Tongue (tissue), 3 donors: ENCODE measurements at places on chromosomes 1 and 21.
A peak's percentile ranks its signal among the peaks of the same experiment; 100 is the strongest.

GRCh38 chr21:29717659-29718058 lies 222.1 kb downstream of the GRIK1 start:
- no peak for DNase-seq

DNA sequence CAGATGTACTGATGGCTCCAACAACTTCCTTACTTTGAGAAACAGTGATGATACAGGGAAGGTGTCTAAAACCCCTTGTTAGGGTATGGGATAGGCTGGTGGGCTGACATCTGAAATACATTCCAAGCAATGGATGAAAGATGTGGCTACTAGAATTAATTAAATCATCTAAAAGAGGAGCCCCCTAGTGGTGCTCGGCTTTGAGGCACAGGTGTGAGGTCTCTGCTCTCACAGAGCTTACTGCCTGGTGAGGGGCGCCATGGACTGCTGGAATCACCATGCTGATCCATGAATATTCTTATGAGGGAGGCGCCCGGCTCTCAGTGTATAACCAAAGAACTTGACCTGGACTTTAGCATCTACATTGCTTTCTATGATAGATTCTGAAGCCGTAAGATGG lies 48.5 kb downstream of the GNG4 start:
- no peak for DNase-seq

GRCh38 chr1:191520345-191520744 lies 637.9 kb upstream of the RGS18 start:
- DNase-seq = no peak

DNA sequence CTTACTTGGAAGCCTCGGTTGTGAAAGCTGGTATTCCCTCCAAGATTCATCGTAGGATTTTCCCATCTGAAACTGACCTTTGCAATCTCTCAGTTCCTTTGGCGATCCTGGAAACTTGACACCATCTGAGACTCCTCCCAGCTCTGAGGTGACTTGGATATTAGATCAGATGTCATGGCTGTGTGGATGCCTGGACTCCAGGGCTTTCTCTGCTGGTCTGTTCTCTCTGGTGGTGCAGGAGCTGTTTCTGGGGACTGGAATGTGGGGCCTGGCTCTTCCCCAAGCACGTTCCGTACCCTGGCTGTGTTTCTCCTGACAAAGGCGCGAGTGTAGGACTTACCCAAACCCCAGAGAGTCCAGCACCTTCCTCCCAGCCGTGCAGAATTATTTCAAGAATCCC lies 252.2 kb downstream of the RPS6KC1 start:
- DNase-seq = no peak

- DNase-seq = no peak
Observed at GRCh38 chr1:214854126-214854875, 228.2 kb upstream of the KCNK2 start.

DNA sequence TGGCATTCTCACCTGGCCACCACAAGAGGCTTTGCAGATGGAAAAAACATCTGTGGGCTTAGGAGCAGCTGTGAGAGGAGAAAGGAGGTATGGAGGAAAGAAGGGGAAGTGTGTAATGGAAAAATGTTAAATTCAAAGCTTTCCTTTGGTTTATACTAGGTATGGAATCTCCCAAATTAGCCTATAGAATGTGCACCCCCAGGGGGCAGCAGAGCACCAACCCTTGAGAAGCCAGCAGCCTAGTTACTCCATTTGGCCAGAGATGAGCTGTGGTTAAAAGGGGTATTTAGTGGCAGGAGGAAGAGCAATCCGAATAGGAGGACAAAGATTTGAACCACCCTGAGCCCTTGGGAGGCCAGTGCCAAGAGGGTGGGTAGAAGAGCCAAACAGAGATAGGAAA lies 97.5 kb upstream of the CTTNBP2NL start:
- DNase-seq = peak; percentile 81

DNA sequence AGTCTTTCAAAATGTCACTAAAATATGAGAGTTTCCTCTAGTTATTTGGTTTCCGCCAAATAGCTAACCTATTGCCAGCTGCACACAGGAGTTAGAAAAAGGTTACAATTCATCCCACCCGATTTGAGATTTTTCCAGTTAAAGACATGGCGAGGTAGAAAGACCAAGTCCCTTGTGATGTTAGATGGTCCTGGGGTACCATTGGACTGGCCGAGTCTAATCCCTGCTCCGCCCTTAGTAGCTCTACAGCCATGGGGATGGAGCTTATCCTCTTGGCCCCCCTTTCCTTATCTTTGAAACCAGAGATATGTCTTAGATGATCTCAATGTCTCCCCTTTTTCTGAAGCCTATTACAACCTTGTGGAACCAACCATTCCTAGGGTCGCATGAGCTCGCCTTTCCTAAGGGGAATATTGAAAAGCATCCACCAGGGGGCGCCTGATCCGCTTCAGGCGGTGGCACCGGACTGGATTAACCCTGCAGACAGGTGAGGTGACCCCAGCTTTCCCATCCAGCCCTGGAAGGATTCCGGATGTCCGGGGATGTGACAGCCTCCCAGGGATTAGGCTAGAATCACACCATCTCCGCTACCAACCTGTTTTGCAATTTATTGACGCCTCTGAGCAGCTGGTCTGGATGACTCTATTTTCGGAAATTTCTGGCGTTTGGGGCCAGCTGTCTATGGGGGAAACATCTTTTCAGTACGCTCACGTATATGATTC lies 68.3 kb upstream of the SIM2 start:
- peak; percentile 67 for DNase-seq

DNA sequence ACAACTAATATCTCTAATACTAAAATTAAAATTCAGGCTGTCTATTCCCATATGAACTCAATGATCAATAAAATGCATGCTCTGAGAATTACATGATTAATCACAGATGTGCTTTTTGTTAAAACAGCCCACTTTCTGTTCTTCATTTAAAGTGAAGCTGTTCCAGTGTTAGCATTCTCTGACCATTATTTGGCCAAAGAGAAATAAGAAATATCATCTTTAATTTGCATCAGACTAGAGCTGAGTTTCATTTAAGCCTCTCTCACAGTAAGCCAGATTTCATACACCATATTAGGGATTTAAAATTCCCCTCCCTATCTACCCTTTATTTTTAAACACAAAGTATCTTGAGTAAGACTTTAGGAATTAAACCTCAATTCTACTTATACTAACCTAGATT lies 261.6 kb downstream of the TPR start:
- peak; percentile 20 for DNase-seq

GRCh38 chr1:200895443-200895789 lies 716 bp downstream of the INAVA start:
- no peak for DNase-seq

DNA sequence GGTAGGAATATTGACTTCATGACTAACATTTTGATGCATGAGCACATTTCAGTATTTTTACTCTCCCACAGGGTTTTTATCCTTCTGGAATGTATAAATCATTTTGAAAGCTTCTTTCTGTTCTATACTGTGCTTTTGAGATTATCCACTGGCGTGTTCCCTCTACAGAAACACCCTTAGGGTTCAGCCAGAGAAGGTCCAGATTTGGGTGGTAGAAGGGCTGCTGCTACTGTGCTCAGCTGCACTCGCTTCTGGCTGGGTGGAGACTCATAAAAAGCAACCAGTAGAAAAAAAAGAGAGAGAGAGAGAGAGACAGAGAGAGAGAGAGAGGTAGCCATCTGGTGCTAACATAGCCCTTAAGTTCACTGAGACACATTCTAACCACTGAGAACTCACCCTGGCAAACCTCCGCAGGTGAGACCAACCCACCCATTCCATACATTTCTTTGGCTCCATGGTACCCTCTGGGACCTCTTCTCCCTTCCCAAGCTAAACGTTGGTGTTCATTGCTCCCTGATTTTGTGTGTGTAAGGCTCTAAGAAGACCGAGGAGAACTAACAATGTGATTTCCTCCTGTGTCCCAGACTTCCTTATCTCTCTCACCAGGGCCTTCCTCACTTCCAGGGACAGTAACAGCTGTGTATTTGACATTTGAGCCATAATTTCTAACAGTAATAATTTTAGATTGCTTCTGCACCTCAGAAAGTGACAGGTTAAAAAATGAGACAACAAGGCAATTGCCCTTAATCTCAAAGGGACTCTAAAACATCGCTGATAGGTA lies 7.2 kb downstream of the APCS start:
- no peak for DNase-seq

DNA sequence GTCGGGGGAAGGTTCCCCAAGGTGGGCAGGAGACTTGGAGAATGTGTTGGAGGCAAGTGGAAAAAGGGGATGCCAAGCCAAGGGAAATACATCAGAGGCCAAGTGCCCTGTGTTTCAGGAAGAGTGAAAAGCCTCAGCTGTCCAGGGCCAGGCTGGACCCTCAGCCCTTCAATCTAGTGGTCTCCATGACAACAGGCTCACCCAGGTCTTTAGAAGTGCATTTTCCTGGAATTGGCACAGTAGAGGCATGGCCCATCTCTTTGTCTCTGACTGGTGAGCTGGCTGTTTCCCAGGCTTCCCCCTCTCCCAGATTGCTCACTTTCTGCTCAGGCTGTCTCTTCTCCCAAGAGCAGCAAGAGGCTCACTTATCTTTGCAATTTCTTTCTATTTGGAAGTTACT lies 10.4 kb upstream of the RHBG start:
- no peak for DNase-seq

- peak; percentile 83 for DNase-seq
Observed at GRCh38 chr1:175192630-175193526, at the start of gene KIAA0040. Gene KIAA0040 (minus strand): TSS chr1:175192776. CDS start chr1:175161013, 31,763 bp downstream.

GRCh38 chr1:92961896-92962752 lies 862 bp upstream of the DIPK1A start:
- DNase-seq = peak; percentile 87

GRCh38 chr1:18736958-18737357 lies 106.3 kb downstream of the PAX7 start:
- DNase-seq = no peak

DNA sequence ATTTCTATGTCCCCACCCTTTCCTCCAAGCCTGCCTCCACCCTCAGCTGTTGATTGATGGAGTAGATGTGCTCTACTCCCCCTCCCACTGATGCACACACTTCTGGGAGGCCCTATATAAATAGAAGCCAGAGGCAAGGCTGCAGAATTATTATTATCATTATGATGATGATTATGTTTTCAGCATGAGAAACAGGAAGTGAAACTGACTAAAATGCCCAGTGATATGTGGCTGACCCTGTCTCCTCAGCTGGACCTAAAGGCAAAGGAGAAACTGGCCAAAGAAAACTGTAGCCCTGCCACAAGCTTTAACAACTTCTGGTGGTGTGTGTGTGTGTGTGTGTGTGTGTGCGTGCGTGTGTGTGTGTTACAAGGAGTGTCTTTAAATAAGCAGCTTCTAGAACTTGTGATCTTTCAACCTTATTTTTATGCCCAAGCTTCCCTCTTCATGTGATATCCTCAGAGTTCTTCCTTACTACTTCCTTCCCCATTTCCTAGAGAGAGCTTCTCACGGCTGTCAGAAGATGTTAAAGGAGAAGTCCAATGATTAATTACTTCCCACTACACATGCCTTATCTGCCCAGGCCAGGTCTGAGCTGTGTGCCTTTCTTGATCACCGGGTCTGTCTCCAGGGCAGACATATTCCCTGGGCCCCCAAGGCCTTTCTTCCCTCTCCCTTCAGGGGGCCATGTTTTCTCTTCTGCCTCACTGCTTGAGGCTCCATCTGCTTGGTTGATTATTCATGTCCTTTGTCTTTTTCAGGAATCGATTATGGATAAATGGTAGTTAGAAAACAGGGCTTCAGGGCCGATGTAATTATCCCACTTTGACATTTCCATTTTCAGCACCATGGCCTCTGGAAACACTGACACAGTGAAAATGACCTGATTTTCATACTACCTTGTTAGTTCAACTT lies 11.6 kb upstream of the MAPKAPK2 start:
- DNase-seq = peak; percentile 52

DNA sequence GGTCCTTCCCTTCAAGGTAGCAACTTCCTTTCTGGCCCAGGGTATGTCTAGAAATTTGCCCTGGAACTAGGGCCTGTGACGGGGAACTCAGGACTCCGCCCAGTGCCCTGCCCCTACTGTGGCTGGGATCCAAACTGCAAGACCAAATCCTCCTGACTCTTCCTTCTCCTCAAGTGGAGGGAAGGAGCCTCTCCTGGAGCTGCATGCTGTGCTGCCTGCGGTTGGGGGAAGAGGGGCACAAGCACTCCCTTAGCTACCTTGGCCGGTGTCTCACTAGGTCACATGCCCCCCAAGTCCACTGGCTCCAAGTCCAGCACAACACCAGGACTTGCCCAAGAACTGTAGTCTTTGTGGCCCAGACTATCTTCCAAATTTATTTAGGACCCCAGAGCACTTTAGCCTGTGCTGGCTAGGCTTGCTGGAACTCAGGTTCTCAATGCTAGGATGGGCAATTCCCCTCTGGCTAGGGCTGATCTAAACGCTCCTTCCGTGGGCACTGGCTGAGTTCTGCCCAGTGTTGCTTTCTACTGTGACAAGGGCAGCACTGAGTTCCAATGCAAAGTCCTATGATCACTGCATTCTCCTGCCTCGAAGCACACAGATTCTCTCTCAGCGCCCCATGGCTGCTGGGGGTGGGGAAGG lies 12.2 kb downstream of the ADSS2 start:
- DNase-seq = no peak

DNA sequence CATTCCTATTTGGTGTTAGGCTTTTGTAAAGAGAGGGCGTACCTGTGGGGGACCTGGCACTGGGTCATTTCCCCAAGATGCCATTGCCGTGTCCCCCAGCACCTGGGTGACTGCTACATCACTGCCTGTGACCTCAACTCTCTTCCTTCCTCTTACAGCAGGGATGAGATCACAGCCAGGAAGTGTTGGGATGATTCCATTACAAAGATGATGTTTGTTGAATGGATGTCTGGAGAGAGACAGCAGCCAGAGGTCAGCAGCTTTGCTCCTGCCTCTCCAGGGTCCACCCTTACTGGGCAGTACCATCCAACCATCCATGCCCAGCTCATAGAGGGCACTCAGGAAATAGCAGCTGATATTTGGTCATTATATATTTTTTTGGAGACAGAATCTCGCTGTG lies 35.1 kb downstream of the TMEM51 start:
- DNase-seq = no peak

- no peak for DNase-seq
Observed at GRCh38 chr1:96308314-96308713, 413.3 kb upstream of the PTBP2 start.

DNA sequence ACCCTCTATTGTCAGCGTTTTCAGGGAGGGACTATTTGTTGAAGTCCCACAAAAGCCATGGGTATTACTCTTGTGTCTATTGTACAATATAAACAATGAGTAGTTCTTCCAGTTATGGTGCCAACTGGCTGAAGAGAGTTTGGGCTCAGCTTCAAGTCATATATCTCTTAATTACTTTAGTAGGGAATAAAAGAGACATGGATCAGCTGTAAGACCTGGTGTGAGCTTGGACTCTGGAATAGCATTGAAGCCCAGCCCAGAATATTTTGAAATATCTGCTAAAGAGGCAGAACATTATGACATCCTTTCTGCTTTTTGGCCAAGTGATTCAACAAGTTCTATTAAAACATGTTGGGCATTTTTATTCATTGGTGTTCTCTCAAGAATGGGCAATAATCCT lies 224.9 kb downstream of the BACH1 start:
- no peak for DNase-seq

- DNase-seq = peak; percentile 74
Observed at GRCh38 chr1:90114521-90115141, 119.7 kb downstream of the ZNF326 start.

GRCh38 chr1:70324683-70325082 lies 29.8 kb downstream of the ANKRD13C start:
- DNase-seq = no peak
